Hepatocyte (in vitro differentiated cells): ENCODE measurements at places on chromosomes 16 and 17. TPM values are rescaled to one million over a fixed set of nuclear protein-coding genes. Genes with fewer than 3 reads are reported as not detected.

Gene PYY
- 0.28 and 16.9 TPM in 2 replicates for polyA plus RNA-seq

GRCh38 chr17:75069783-75070182, 18.0 kb upstream of the SLC16A5 start:
- DNase-seq: no peak

- no peak for DNase-seq
Measured at GRCh38 chr17:43453331-43453812, 30.4 kb upstream of the DHX8 start.

DNA sequence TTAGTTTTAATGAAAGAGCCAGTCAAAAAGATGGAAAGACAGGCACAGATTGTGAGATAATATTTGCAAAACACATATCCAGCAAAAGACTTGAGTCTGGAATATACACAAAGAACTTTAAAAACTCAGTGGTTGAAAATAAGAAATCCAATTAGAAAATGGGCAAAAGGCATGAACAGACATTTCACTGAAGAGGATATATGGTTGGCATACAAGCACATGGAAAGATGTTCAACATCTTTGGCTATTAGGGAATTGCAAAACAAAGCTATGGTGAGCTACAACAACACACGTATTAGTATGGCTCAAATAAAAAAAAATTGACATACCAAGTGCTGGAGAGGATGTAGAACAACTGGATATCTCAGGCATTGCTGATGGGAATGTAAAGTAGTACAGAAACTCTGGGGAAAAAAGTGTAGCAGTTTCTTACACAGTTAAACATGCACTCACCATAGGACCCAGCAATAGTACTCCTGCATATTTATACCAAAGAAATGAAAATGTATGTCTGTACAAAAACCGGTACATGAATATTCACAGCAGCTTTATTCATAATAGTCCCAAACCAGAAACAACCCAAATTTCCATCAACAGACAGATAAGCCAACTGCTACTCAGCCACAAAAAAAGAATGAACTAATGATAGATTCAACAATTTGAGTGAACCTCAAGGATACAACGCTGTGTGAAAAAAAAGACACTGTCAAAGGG, 44.4 kb upstream of the MRTFB start:
- no peak for DNase-seq

- DNase-seq: no peak
Measured at GRCh38 chr16:16189842-16190241, 33.5 kb downstream of the ABCC6 start.

- DNase-seq: no peak
Measured at GRCh38 chr16:50173316-50173715, 20.2 kb downstream of the TENT4B start.

GRCh38 chr17:77107506-77108433, 33.0 kb upstream of the SEC14L1 start:
- no peak for DNase-seq

Gene ALOX15B
- 26.0 and 26.1 TPM in 2 replicates for polyA plus RNA-seq
